Effector memory CD8-positive, alpha-beta T cell (primary cell): ENCODE measurements at places on chromosomes 1 and 21.

- no peak for DNase-seq
These were observed 50.4 kb upstream of the F3 start for GRCh38 chr1:94591823-94592570.

DNA sequence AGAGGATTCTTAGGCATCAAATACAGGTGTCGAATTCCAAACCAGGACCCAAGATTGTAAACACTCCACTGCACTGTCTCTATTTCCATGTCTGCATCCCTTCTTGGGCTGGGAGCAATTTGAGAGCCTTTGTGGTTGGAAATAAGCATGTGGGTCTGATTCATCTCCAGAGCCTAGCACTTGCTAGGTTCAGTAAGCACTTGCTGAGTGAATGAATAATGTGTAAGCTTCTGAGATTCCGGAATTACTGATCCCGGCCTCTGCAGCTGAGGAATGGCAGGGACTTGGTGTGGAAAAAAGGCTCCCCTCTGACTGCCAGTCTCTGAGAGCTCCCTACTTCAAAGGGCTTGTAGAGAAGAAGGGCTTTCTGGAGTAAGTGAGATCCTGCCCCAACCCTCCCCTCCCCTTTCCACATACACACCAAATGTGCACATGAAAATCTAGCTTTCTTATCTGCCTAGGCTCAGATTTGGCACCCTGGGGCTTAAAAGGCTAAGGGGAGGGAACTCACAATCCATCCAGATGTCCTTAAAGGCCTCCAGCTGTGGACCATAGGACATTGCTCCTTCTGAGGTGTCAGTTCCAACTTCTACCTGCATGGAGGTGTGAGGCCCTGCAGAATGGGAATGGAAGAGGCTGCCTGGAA is 39.6 kb upstream of the TRABD2B start:
- DNase-seq, result no peak

DNA sequence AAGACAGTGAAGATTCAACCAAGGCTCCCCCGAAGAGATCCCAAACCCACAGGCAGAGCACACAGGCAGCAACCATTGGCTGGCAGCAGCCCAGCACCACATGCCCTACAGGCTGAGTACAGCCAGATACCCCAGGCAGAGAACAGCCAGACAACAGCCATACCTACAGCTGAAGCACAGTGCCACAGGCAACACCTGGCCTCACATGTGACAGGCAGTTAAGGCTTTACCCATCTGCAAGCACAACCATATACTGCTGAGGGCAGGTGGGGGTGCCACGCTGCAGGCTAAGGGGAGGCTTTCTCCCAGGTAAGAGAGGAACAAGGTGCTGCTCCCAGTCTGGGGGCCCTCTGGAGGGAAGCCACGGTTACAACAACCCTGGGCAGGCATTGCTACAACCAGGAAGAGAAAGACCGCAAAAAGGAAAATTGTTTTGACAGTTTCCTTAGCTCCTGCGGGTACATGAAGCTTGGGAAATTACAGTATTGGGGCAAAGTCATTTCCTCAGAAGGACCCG is 12.3 kb downstream of the CHIT1 start:
- DNase-seq, result no peak

DNA sequence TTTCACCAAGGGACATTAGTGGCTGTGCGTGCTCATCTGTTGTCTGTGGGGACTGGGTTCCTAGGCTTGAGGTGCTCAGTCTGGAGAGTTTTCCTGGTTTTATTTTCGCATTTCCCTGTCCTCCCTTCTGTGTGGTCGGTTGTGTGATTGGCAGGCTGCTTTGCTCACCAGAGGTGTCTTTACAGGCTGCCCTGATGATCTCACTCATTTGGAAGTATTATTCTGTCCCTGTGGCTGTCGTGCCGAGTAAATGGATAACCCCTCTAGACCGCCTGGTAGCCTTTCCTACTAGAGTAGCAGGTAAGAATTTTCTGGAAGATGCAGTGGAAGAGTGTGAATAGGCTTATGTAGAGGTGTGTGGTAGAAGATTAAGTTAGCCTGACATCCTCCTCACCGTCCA is 44.1 kb upstream of the HMGN1 start:
- no peak for DNase-seq

DNA sequence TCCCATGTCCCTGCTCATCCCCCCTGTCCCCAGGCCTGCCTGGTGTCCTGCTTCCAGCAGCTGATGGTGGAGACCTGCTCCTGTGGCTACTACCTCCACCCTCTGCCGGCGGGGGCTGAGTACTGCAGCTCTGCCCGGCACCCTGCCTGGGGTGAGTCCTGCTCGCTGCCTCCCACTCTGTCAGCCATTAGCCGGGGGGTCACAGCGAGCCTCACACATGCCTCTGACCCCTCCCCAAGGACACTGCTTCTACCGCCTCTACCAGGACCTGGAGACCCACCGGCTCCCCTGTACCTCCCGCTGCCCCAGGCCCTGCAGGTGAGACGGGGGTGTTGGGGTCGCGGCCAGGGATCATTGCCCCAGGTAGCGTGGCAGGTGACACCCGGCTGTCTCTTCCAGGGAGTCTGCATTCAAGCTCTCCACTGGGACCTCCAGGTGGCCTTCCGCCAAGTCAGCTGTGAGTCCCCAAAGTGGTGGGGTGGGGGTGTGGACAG is 10.0 kb downstream of the SCNN1D start:
- peak; percentile 32 for DNase-seq

- DNase-seq, result no peak
These were observed 34.7 kb downstream of the ADARB1 start for GRCh38 chr21:45108808-45109781.

GRCh38 chr1:8689431-8690252 is 127.8 kb downstream of the RERE start:
- no peak for DNase-seq

DNA sequence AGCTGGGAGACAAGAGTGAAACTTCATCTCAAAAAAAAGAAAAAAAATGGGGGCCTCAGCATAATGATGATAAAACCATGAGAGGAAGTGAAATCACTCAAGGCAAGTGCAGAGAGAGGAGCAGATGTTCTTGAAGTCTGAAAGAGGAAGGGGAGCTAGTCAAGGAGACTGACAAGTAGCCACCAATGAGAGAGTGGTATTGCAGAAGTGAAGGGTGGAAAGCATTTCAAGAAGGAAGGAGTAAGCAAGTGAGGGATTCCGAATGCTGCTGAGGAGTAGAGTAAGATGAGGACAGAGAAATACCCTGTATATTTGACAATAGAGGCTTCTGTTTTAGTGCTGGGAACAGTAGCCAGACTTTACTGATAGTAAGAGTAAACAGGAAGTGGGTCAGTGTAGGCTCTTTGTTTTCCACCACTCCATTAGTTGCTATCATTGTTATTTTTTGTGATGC is 2.9 kb downstream of the TATDN3 start:
- DNase-seq, result no peak

DNA sequence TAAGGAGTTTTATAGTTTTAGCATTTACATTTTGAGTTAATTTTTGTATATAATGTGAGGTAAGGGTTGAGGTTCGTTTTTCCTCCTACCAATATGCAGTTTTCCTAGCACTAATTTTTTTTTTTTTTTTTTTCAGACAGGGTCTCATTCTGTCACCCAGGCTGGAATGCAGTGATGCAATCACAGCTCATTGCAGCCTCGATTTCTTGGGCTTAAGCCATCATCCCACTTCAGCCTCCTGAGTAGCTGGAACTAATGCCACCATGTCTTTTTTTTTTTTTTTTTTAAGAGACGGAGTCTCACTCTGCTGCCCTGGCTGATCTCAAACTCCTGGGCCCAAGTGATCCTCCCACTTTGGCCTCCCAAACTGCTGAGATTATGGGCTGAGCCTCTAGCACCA is 2.5 kb upstream of the UBASH3A start:
- DNase-seq, result no peak

- no peak for DNase-seq
These were observed 74.2 kb upstream of the CXADR start for GRCh38 chr21:17438635-17439034.

GRCh38 chr1:214363386-214363785 is 82.4 kb downstream of the SMYD2 start:
- DNase-seq, result no peak

GRCh38 chr1:34265396-34265795 is 88.7 kb downstream of the C1orf94 start:
- DNase-seq, result no peak

GRCh38 chr1:53725238-53725689 is 13.7 kb downstream of the GLIS1 start:
- DNase-seq, result no peak

GRCh38 chr1:103461161-103462105 is 64.1 kb upstream of the RNPC3 start:
- DNase-seq, result no peak

DNA sequence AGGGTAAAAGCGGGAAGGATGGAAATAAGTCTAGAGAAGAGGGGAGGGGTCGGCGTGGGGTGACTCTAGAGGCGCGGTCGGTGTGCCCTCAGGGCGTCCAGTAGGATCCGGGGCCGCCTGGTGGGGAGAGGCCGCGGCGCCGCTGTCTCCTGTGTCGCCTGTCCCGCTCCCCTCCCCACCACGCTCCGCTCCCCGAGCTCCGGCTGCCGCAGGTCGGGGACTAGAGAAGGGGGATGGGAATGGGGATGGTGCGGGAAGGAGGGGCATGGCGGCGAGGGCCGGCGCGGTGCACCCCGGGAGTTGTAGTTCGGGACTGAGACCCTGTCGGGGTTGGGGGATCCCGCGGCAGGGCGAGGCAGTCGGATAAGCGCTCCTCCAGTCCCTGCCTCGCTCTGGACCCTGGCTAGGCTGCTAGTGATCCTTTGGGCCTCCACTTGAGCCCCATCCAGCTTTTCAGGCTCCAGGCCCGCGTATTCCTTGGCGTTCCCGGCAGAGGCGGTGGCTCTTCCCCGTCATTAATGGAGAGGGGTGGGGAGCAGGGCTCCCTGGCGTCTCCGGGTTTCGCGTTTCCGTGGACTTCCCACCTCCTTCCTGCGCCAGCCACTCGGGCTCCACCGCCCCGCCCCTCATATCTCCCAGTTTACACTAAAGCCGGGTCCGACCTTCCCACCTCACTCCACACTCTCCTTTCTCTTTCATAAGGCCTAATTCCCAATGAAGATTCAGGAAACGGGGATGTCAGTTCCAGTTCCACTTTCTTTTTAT is at the start of gene ENTREP3:
Gene ENTREP3 (minus strand): TSS at position 241 of the 765 bp plus-strand sequence. CDS start 606 bp downstream, outside the sequence.
- peak; percentile 59 for DNase-seq

DNA sequence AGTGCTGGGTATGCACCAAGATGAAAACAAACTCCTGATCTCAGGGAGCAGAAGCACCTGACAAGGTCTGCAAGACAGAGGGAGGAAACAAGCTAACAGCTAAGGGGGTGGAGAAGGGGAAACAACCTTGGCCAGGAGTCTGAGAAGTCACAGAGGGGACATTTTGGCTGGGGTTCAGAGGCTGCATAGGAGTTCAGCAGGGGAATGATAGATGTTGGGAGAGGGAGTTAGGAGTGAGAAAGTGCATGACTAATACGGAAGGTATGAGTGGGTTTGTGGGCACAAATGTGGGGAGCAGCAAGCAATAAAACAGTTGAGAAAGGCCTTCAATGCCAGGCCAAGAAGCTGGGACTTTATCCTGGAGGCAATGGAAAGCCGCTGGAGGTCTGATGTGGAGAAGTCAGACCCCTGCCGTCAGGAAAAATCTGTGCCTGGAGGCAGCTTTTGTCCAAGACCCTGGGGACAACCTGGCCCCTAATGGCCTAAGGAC is 16.4 kb downstream of the EPHA2 start:
- DNase-seq, result no peak

DNA sequence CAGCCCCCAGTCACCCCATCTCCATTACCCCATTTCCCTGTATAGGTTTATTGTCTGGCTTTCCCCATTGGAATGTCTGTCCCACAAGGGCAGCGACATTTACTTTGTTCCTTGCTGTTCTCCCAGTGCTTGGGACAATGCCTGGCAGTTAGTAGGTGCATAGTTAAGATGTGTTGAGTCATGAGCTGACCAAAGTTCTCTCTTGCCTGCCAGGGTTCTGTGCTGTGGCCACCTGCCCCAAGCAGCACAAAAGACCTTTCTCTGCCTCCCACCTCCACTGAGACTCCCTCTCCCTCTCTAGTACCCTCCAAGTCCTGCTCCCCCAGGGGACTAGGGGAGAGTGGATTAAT is 40.0 kb downstream of the TMCO4 start:
- no peak for DNase-seq

- no peak for DNase-seq
These were observed 8.6 kb upstream of the ACTN2 start for GRCh38 chr1:236677641-236678235.
